ENCODE measurements at places on chromosomes 5 and 9.

DNA sequence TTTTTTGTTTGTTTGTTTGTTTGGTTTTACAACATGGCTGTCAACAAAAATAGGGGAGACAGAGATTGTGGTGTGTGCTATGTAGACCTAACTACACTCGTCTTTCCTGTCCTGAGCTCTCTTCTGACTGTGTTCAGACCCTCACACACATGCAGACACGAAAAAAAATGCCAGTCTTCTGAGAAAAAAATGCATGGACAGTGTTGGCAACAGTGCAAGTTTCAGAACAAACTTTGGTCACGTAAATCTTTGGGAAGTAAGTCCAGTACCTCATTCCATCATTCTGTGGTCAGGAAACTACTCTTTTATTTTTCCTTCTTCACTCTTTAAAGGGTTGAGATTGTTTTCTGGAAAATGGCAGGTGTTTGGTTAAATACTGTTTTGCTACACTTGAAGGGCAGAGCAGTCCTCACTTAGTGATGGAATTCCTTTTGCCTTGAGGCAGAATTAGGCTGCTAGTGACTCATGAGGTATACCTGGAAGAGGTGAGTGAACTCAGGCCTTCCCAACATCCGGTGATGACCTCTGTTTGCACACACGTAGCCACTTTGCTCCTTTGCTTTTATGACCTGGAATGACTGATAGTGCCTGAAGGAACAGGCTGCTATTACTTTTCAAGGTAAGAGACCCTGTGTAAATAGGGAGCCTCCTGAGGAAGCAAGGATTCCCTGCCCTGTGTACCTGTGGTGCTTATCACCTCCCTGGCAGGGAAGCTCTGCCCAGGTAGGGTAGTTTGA, 81.6 kb upstream of the TNFAIP8 start:
- no peak for DNase-seq

- DNase-seq = no peak
Observed at GRCh38 chr5:66440202-66440680, 156.0 kb upstream of the MAST4 start.

DNA sequence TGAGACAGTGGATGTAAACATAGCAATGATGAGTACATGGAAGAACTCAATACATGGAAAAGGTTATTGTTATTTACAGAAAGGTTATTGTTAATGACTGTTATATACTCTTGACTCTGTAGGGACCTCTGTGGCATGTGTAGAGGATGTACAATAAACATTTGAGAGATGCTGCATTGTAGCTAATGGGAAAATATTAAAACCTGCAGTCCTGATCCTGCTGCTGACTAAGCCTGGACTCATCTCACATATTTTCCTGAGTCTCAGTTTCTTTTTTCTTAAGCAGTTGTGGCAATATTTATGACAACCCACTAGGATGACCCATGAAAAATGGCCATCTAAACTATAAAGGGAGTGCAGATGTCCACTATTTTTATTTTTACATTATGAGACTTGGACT, 75.4 kb downstream of the DOCK2 start:
- DNase-seq = no peak

- no peak for DNase-seq
Observed at GRCh38 chr5:151905557-151905961, 19.1 kb downstream of the GLRA1 start.

DNA sequence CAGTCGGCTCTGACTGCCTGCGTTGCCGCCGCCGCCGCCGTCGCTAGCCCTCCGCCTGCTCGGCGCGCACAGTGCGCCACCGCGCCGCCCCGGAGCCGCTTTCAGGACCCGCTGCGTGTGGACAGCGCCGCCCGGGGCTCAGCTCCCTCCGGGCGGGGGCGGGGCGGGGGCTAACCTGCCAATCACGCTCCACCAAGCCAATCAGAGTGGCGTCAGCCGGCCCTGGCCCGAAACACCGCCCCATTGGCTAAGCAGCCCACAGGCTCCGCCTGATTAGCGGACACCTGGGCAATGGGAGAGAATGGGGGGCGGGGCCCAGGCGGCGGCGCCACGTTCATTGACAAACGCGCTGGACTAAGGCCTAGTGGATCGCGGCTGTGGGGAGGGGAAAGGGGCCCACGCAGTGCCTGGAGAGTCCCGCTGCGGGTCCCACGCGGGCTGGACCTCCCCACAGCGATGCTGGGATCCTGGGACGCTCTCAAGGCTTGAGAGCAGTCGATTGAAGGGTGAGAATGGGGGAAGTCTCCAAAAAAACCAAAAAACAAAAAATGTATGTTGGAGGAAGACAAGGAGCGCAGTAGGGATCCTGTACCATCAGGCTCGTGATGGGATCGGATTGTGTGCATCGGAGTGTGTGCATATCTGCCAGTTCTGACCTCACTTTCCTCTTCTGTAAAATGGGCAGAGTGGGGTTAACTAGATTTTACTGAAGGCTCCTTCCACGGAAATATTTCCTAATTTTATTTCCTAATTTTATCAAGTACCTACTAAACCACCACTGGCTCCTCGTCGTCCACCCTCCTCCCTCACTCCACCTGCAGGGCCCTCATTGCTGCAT, 6.3 kb downstream of the PAX5 start:
- peak; percentile 75 for DNase-seq

GRCh38 chr9:96418920-96419690, 935 bp upstream of the ZNF367 start:
- DNase-seq = peak; percentile 4

- DNase-seq = no peak
Observed at GRCh38 chr5:145975361-145976066, 39.1 kb downstream of the SH3RF2 start.

DNA sequence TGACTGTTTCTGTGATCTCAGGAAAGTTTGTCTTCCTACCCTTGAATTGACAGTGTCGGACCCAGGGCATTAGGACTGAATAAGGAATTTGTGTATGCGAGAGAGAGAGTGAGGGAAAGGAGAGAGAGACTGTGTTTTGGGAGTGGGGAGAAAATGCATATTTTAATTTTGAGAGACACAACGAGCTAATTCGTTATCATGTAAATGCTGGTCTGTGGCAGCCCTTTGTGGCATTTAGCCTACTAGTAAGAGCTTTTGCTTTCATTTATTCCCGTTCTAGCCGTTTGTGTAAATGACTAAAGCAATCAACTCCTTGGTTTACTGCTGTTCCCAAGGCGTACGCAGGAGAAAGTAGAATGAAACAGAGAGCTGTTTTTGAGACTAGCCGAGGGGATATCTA, 79.8 kb upstream of the MAMDC2 start:
- no peak for DNase-seq

DNA sequence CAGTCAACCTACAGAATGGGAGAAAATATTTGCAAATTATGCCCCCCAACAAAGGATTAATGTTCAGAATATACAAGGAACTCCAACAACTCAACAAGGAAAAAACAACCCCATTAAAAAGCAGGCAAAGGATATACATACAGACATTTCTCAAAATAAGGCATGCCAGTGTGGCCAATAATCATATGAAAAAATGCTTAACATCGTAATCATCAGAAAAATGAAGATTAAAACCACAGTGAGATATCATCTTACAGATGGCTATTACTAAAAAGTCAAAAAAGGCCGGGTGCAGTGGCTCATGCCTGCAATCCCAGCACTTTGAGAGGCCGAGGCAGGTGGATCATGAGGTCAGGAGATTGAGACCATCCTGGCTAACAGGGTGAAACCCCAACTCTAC, 103.2 kb downstream of the KLHL3 start:
- no peak for DNase-seq

DNA sequence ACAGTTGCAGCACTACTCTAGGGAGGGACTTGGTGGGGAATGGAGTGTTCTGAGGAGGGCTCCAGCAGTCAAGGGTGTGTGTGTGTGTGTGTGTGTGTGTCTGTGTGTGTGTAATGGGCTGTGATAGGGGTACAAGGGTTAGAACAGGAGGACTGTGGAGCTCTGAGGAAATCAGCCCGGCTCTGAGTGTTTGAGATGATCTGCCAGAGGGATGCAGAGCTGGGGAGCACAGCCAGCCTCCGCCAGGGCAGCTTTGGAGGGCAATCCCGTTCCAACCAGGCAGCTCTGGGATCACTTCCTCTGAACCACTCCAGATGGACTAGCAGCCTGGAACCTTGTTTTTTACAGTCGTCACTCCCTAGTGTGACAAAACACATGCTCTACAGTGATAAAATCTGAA, 3.0 kb upstream of the SLC6A7 start:
- DNase-seq = no peak

DNA sequence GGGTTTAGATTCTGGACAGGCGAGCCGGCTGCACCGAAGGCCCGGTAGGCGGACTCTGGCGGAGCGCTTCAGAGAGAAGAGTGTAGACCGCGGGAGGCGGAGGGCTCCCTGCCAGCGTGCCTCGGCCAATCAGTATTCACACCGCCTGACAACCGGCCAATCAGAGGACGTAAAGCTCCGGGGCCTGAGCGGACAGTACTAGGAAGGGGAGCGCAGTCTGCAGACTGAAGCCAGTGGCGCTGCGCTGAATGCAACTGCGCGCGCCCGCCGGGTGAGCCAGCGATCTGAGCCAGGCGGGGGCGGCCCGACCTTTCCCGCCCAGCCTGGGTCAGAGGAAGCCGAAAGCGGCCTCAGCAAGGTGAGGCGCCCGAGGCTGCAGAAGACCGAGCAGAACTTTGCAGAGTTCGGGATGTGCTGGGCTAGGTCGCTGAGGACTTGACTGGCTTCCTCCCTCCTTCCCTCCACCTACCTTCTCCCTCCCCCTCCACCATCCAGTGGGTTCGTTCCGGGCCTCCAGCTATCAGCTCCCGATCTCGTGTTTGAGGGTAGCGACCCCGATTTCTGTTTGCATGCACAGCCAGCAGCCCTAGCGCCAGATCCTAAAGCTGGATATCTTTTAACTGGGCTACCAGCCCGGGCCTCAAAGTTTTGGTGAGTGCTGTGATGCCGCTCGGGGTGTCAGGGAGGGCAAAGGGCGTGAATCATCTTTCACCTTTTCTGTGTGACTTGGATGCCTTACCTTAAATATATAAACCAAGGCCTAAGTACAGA, at the start of gene DMRT2:
DMRT2 (plus strand) TSS at position 233 of the 771 bp plus-strand sequence. CDS start 1,257 bp downstream, outside the sequence.
- DNase-seq = no peak

DNA sequence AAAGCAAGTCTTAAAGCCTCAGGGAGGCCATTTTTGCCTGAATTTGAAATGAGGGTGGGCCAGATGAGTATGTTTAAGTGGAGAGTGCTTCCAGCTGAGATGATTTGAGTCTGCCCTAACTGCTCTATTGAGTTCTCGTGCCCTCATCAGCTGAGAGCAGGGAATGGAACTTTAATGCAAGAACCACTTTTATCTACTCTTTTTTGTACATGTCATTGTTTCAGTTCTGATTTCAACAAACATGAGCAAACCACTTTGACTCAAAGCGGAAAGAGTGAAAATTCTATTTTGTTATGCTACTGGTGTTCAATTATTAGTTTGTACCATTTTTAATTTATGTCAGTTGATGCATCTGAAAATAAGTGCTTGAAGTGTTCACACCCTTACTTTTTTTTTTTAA, 35.8 kb downstream of the DCAF10 start:
- no peak for DNase-seq

GRCh38 chr9:114055894-114056293, 22.2 kb downstream of the AMBP start:
- DNase-seq = no peak

DNA sequence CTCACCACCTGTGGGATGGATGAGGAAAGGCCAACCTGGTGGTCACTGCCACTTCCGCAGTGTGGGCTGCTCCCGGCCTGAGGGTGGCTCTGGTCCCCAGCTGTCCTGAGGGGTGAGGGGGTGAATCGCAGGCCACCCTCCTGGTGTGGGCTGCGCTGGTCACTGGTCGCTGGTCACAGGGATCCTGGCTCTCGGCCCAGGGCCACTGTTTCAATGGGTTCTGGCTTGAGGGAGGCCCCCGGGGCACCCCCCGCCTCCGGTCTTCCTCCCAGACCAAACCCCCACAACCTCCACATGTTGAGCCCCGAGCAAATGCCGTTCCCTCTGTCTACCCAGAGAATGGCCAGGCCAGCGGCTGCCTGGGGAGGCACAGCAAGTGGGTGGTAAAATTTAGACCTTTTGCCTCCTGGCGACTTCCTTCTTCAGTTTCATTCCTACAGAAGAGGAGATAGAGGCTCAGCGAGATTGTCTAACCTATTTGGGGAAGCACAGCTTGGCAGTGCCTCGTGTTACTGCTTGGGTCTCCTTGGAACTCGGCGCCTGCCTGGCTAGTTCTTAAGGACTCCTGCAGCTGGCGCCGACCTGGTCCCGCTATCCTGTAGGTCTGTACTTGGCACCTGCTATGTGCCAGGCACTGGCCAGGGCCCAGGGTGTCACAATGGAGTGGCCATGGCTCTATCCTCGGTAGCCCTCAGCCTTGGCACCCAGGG, 48.2 kb downstream of the RXRA start:
- no peak for DNase-seq
